ENCODE measurements at places on chromosomes 3 and 15.

GRCh38 chr3:187900993-187901755, 155.9 kb upstream of the BCL6 start:
- DNase-seq = no peak

GRCh38 chr3:101100361-101101009, 107.3 kb upstream of the ABI3BP start:
- no peak for DNase-seq

GRCh38 chr3:65955792-65956477, 82.8 kb downstream of the MAGI1 start:
- DNase-seq = no peak

DNA sequence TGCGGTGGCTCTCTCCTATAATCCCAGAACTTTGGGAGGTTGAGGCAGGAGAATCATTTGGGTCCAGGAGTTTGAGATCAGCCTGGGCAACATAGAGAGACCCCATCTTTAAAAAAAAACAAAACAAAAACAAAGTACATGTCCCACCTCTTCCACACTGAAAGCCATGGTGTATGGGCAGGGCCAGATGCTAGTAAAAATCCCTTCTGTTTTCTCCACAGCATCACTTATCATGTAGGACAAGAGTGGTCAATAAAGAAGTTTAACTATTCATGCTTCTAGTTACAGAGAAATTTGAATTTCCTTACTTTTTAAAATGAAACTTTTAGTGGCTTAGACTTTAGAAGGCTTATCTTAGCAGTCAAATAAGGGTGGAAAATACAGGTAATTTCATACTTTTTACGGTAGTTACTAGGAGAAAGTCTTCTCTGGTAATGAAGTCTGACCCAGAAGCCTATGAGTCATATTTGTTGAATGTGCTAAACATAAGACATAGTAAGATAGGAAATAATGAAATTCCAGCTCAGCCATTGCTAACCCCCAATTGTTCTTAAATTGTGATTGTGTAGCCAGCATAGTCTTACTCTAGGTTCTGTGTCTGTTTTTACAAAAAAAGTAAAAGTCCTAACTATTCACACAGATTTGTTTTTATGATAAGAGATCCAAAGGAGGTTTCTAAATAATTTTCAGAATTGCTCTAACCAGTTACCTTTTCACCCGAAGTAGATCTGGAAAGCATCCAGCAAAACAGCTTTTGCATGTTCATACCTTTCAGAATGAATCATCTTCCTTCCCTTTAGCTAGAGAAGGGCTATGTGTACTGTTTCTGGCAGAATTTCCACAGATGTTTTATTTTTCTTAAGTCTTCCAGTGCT, 16.4 kb upstream of the ZNF609 start:
- DNase-seq = no peak

- no peak for DNase-seq
Measured at GRCh38 chr3:54270816-54271526, 148.6 kb downstream of the CACNA2D3 start.

All from midbrain (tissue), 1 donor.